ENCODE measurements at places on chromosomes 1 and 21. TPM values are rescaled to one million over a fixed set of nuclear protein-coding genes. Genes with fewer than 3 reads are reported as not detected.

The KCTD3 gene
- 31.7 TPM for polyA plus RNA-seq

The LRRC71 gene
- polyA plus RNA-seq: 0.75 TPM

GRCh38 chr1:226549094-226549936 is 751 bp downstream of the STUM start:
- DNase-seq: no peak

The SPRR2E gene
- polyA plus RNA-seq: not detected

The KCNE2 gene
- not detected for polyA plus RNA-seq

The CELA2B gene
- not detected for polyA plus RNA-seq

GRCh38 chr1:61101536-61101935 is 19.2 kb downstream of the NFIA start:
- no peak for DNase-seq

DNA sequence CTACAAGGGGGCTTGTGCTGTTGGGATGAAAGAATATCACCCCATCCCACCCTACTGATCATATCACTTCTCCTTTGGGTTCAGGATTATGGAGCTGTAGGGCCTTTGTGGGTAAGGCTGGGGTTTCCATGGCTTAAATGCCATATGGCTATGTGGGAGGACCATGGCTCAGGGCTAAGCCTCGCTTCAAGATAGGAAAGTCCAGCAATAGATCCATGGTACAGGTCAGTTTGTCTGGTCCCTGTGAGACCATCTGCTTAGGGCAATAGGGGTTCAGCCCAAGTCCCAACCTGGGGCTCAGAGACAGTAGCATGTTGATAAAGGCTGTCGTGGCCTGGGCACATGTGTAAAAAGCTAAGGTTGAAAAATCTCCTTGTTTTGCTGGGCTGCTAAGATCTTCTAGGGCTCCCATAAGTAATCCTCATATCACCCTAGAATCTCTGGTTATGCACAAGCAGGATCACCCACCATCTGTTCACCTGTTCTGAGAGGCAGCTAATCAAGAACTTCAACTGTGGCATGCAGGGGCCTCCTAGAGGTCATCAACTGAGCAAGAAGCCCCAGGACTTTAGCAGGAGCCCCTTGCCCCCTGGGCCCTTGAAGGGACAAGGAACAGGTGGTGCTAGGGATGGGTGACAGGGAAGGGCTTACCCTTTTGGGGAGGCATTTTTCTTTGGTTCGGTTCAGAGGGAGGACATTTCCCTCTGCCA is 66.5 kb downstream of the UBE2T start:
- no peak for DNase-seq

DNA sequence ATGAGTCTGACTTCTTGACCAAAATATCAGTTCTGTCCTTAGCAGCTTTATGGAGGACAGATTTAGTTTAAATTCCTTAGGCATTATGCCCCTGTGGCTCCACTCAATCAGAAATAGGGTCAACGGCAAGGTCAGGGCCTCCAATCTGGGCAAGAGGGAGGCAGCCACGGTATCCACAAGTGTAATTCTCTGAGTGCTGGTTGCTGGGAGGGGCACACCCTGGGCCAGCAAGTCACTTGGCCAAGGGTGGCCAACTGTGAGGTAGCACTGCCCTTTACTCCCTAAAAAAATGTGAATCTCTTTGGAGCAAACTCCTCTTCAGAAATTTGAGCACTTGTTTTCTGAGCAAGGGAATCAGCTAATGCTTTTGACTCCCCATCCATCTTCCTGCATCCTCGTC is 12.8 kb downstream of the SPATA46 start:
- no peak for DNase-seq

GRCh38 chr1:96206451-96206850 is 515.1 kb upstream of the PTBP2 start:
- no peak for DNase-seq

DNA sequence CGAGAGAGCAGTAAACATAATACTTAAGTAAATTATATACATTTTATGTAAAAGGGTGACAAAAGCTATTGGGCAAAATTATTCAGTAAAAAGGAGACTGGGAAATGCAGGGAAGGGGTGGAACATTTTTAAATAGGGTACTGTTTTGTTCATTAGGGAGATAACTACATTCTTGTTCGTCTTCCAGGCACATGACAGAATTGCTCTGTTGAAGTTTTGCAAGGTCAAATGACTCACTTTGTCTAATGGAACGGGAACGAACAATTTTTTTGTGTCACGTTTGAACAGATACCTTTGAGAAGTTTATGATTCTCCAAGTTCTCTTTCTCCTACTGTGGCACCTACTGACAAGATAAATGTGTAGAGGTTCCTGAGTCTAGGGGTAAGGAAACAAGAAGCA is 382.3 kb upstream of the ZRANB2 start:
- peak; percentile 6 for DNase-seq

- no peak for DNase-seq
Measured at GRCh38 chr21:28962465-28962864, 30.2 kb downstream of the LTN1 start.

DNA sequence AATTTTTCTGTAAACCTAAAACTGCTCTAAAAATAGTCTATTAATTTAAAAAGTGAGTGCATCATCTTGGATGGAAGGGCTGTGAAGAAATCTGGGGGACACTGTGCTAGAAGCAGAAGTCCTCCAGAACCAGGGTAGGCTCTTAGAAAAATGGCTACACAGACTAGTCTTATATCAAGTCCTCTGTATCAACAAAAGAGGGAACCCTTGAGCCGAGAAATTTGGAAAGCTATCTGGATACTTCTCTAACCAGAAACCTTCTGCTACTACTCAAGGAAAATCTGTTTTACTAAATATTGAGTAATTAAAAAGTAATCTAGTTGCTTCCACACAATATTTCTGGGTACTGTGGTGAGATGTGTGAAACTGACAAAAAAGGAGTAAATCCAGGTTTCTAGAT is 92.1 kb downstream of the WDR3 start:
- DNase-seq: no peak

DNA sequence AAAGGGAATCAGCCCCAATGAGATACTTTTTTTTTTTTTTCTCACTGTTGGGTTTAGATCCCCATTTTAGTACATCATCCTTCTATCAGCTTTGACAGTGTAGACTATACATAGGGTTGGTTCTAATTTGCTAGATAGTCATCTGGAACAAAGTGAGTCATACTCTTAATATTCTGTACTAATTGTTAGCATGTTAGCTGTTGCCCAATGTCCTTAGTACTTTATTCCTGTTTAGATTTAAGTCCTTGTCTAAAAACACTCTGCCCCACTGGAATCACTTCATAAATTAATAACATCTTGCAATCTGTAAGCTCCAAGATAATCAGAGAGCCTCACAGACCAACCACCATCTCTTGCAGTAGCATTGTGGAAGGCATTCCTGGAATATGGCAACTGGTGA is 209.8 kb upstream of the KIAA0040 start:
- DNase-seq: peak; percentile 0

The CRB1 gene
- polyA plus RNA-seq: 0.06 TPM

The RNU1-1 gene
- not detected for polyA plus RNA-seq
